AG10803 (cell line): ENCODE measurements at places on chromosomes 11 and 22.

DNA sequence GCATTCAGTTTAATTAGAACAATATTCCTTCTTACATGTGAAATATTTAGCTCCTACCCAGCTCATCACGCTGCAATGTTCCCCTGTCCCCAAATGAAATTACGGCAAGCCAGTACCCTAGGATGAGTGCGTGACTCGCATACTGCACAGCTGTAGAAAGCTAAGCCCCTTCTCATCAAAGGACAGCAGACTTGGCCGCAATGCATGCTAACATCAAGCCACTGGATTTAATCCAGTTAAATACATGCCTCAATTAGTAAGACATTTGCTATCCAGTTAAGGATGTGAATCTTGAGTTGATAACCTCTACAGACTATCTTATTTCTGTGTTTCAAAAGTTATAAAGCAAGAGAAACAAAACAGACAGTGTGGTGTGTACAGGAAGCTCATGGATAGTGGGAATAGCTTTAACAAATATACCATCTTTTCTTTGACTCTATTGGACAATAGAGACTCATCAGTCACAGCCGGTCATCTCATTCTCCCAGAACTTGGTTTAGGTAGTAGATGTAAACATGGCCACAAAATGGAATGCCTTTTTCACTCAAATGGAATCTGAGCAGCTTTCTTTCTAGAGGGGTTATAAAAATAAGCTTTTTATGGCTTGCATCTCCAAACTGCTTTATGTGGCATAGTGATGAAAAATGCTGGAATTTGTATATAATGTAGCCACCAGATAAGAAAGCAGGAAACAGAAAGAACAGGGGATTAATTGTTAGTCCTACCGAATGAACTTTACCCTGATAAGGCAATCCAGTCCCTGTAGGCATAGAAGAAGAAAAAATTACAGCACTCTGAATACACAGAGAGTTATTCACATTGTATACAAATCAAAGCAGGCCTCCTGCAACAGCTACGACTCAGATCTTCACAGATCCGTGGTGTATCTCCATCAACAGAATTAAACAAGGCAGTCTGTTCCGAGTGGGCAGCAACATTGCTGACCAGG lies 224.1 kb downstream of the CADM1 start:
- DNase-seq: no peak

GRCh38 chr11:100820621-100821020 lies 133.5 kb downstream of the ARHGAP42 start:
- no peak for DNase-seq

GRCh38 chr11:22674470-22675439 lies 8.3 kb downstream of the GAS2 start:
- DNase-seq: no peak

GRCh38 chr22:39943337-39943736 lies 16.9 kb upstream of the TMA7B start:
- DNase-seq: no peak

DNA sequence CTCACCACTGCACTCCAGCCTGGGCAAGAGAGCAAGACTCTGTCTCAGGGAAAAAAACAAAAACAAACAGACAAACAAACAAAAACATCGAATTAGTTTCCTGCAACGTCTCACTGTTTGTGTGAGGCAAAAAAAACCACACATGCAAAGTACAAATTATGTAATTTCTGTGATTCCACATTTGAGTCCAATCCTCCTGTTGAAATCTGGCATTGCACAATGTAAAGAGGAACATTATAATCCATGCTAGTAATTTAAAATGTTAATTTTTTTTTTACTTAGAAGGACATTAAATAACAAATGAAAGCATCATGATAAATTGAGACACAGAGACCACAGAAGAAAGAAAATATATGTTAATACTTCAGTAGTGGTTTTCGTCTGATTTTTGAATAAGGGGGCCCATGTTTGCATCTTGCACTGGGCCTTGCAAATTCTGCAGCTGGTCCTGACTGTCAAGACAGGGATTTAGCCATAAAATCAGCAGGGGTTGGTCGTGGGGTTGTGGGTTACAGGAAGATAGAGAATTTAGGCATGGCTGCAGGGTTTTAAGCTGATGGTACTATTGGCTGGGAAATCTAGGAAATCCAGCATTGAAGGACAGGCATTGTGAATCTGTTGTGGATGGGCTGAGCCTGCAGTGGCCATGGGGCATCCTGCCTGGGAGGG lies 102.6 kb upstream of the ALDH3B2 start:
- peak; percentile 3 for DNase-seq

- DNase-seq: peak; percentile 79
Observed at GRCh38 chr22:43777286-43777685, 34.8 kb downstream of the EFCAB6 start.

DNA sequence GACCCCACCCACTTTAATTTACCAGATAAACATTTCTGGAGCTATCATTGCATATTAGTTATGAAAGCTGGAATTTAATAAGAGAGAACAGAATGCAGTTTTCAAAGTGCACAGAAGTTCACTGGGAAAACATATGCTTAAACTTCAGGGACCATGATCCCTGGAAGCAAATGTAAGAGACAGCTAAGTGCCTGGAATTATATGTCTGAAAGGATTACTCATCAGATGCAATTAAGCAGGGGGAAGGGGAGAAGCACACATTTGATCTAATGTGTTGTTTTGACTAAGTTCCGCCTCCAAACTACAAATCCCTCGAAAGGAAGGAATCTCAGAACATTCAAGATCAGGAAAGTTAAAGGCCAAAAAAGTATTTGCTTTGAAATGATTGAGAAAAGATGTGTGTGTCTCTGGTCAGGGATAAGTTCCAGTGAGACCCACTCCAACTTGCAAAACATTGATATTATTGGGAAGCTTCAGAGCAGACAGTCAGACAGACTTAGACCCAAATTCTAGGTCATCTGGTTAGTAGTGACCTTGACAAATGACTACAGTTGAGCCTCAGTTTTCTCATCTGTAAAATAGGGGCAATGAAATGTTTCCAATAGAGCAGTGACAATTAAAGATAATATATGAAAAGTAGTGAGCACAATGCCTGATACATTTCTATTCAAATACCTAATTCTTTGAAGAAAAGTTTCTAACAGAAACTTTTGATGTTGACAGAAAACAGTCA lies 147.6 kb downstream of the ME3 start:
- peak; percentile 55 for DNase-seq

DNA sequence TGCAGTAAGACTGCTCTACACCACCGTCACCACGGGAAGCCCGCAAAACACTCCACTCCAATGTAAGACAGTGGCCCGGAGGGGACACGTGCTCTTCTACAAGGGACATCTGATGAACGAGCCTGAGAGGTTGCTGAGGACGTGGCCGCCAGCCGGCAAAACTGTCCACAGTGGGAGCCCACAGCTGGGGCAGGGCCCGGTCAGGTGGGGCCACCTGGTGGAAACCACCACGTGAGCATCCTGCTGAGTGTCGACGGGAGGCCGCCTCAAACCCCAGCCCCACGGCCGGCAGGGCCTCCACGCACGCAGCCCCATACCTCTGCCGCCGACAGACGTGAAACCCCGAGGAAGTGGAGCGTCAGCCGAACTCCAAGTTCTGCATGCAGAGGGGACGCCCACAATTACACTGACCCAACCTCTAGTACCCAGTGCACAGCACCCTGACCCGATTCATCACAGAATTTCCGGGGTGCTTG lies 42.6 kb downstream of the BRD1 start:
- no peak for DNase-seq

GRCh38 chr11:67545280-67545679 lies 22.0 kb upstream of the CABP2 start:
- no peak for DNase-seq

- DNase-seq: no peak
Observed at GRCh38 chr22:44828193-44828592, 75.8 kb downstream of the ARHGAP8 start.

DNA sequence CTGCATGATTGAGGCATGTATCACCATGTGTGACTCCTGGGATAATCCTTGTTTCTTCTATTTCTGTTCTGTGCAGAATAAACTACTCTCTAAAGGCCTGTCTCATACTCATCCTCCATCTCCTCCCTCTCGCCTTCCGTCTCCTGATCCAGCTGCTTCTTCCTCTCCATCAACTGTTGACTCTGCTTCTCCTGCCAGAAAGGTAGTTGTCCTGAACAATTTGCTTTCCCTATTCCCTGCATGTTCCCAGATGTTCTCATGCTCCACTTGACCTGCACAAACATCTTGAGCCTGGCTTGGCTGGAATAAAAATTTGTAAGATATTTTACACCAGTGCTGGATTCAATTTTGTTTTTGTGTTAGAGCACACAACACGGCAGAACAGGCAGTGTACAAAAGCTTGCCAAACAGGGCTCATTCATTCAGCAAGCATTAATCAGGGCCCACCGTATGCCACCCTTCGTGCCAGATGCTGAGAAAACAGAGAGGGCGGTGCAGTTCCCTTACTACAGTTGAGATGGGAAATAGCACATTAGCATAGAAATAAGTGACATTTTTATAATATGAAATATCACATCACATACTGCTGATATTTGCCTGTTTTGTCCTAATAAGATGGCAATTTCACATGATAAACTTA lies 133.3 kb upstream of the PARVA start:
- no peak for DNase-seq

GRCh38 chr11:61292356-61292755 lies 2.8 kb downstream of the VWCE start:
- DNase-seq: no peak

GRCh38 chr22:42258126-42258525 lies 12.3 kb downstream of the TCF20 start:
- no peak for DNase-seq

- no peak for DNase-seq
Observed at GRCh38 chr11:70142221-70142875, 60.7 kb upstream of the FADD start.

DNA sequence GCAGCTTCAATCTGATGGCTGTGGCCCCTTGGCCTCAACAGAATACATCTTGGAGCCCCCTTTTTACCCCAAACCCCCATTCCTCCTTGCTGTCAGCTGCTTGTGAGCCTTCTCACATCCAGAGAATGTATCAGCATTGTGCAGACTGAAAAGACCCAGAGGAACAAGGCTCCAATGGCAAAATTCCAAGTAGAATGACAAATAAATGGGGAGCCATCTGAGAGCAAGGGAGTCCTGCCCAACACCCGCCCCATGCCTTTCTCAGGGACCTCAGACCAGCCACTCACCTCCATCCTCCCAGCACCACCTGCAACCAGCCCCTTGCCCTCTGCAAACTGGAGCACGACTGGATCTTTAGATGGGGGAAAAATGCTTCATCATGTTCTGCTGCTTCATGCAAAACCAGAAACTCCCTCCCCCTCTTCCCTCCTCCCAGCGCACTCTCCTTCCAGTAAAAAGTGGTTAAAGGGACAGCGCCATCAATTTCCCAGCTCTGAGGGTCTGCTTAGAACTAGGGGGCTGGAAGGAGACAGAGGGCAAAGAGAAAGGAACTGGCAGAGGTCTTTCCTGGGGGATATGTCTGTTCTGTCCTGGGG lies 2.2 kb upstream of the NEFH start:
- DNase-seq: no peak

GRCh38 chr11:91248199-91248807 lies 976.3 kb upstream of the FAT3 start:
- DNase-seq: no peak

- DNase-seq: peak; percentile 72
Observed at GRCh38 chr22:30308518-30309230, 18.1 kb downstream of the TBC1D10A start.

DNA sequence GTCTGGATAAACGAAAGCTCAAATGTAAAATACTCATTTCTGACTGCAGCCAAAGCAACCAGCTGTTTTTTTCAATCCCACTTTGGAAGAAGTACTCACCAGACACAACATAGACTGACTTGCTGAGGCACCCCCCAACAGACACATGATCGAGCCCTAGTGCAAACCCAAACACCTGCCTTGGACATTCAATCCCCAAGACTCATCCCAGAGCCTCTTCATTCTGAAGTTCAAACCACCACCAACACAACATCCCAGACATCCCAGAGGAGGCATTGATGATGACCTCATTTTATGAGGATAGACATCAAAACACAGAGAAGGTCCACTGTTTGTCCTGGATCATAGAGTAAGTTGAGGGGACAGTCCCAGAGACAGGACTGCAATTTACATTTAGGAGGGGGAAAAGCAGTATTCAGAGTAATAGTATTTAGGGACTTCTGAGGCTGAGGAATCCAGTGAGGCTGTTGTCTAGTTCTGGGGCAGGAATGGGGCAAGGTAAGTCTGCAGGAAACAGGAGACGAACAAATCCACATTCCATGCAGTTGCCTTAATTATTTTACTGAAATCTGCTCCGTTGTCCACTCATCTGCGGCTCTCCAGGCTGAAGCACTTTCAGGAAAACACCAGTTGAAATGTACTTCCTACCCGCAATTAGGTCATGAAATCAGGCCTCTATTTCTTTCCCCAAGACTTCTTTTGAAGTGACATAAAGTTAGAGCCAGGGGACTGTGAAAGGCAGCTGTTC lies 54.8 kb downstream of the CLPB start:
- DNase-seq: no peak

GRCh38 chr11:101757741-101758140 lies 157.1 kb upstream of the CEP126 start:
- DNase-seq: no peak

DNA sequence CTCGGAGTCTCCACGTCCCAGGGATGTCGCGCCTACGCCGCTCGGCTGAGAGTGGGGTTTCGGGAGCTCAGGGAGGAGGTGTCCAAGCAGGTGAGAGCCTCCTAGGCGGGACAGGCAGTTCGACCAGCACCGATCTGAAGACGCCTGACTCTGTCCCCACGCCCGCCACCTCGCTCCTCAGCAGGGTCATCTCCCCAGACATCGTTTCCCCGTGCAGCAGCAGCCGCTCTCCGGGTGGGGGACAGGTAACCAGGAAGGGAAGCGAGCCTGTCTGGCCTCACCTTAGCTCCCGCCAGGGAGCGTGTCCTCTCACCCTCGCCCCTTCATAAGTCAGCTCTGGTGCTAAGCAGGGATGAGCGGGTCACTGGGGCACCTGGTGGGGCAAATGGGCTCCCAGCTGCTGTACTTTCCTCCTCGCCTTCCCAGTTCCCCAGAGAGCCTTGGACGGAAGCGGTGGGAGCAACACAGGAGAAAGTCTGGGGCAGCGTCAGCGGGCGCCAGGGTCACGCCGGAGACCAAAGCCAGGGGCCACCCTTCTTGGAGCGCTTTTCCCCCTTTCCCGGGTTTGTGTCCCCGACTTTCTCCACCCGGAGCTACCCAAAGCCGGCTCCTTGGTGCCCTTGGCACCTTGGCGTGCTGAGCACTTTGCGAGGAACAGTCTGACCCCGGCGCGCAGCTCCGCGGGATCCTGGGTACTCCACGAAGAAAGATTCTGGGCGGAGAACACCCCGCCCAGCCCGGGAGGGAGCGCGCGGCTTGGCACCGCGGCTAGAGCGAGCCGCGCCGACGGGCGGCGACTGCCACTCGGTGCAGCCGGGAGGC lies 1.6 kb downstream of the SPON1 start:
- DNase-seq: no peak

- DNase-seq: peak; percentile 13
Observed at GRCh38 chr11:34105957-34106504, 602 bp downstream of the NAT10 start.

GRCh38 chr11:75964071-75964470 lies 149.1 kb downstream of the UVRAG start:
- no peak for DNase-seq

DNA sequence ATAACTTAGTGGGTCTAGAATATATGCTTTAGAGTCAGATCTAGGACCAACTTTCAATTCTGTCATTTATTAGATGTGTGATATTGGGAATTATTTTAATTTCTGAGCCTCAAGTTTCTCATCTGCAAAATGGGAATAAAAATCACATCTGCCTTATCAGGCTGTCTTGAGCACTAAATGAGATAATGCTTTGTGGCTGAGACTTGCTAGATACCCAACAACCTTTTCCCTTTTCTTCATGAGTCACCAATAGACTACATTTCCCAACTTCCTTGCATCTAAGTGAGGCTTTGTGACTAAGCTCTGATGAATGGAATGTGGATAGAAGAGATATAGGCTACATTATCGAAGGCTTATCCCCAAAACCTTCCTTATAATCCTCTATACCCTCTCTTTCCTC lies 220.7 kb upstream of the SESN3 start:
- DNase-seq: peak; percentile 84
